ENCODE measurements at places on chromosomes 2 and 18.

DNA sequence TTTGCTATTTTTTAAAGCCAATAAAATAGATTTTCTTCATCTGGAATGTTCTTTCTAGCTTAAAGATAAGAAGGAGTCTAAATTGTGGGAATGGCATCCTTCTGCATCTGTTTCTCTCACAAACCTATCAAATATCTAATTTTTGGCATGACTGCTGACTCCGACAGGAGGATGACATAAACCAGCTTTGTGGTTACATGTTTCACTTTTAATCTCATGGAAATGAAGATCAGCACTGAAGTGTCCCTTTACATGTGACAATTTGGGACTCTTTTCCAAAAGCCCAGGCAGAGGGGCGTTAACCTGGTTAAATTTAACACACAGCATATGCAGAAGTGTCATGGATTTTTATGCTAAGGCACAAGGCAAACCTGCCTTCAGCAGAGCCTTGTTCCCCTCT is 694.7 kb downstream of the ARHGAP15 start:
- no peak for DNase-seq

GRCh38 chr2:9346885-9347284 is 76.4 kb downstream of the ITGB1BP1 start:
- no peak for DNase-seq

- no peak for DNase-seq
Observed at GRCh38 chr2:128396500-128396891, 77.8 kb upstream of the HS6ST1 start.

DNA sequence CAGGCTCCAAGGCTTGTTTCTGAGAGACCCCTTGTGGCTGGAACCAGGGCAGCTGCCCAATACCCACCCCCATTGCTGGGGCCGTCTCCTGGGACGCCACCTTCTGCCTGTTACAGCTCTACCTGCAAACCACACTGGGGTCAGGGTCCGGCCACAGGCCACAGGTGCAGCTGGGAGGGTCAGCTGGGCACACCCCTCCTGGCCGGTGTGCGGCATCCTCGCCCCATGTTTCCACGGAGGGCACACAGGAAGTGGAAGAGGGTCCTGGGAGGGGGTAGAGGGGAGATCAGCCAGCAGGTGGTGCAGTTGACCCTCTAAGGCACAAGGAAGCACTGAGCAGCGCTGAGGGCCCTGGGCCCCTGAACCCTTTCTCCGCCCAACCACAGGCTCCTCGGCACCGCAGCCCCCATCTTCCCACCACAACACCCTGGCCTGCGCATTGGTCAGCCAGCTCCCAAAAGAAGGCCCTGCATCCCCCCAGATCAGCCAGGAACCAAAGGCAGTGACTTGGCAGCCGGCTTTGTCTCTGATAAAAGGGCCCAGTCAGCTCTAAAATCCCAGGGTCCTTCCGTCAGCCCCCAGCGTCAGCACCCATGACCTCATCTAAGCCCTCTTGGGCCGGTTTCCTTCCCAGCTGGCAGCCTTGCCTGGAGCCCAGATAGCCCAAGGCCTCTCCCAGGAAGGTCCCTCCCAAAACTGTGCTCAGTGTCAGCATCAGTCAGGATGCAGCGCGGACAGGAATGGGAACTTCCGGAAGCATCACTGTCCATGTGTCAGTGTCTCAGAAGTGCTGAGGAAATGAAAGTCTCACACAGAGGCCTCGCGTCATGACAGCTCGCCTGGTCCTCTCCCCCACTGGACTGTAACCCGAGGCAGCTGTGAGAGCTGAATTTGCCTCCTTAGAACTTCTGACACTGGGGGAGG is 1.7 kb downstream of the ERFE start:
- no peak for DNase-seq

GRCh38 chr2:188251034-188251433 is 40.6 kb upstream of the GULP1 start:
- no peak for DNase-seq

DNA sequence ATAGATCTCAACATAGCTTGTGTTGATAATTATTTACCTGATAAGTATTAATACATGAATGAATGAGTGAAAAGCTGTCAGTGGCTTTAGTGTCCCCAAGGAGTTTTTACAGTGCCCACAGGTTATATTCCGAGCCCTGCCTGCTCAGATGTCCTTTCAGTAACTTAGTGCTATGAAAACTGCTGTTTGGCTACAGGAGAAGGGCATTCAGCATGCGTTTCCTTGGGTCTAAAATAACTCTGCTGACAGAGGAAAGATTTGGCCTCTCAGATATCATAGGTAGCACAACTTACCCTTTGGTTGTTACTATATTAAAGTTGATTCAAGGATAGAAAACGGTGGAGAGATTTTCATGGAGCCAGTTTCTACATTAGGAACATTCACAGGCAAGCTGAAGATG is 241.0 kb downstream of the ETAA1 start:
- DNase-seq = no peak

DNA sequence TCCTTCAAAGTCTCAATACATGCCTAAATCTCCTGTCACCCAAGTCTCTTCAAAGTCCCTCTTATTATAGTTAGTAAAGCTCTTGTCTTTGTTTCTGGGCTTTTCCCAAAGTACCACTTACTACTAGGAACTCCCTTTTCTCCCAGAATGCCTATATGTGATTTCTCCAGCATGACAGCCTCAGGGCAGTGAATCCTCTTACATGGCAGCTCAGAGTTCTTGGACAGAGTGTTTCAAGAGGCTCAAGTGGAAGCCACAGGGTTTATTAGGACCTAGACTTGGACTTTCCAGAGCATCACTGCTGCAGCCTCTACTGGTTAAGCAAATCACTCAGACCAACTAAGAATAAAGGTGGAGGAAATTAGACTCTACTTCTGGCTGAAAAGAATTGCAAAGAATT is 98.9 kb downstream of the CSRNP3 start:
- DNase-seq = no peak

- no peak for DNase-seq
Observed at GRCh38 chr2:171652416-171652785, 34.9 kb upstream of the DYNC1I2 start.

DNA sequence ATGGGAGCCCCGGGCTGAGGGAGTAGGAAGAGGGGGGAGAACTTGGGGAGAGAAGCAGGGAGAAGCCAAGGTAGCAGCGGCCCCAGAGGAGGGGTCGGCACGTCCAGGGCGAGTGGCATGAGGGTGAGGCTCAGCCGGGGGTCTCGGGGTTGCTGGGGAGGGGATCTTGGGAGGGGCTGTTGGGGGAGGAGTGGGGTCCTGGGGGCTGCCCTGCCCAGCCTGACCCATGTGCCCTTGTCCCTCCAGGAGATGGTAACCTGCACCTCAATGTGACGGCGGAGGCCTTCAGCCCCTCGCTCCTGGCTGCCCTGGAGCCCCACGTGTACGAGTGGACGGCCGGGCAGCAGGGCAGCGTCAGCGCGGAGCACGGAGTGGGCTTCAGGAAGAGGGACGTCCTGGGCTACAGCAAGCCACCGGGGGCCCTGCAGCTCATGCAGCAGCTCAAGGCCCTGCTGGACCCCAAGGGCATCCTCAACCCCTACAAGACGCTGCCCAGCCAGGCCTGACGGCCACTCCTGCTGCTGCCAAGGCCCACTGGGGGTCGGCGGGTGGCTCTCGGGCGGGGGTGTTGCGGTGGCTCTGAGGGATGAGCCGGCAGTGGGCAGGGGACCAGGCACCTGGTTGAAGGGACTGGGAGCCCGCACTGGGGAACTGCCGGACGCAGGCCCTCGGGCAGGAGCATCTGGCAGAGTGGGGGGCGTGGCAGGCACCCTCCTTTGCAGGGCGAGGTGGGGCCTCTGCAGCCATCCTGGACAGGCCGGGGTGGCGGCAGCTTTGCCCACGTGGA is 9.0 kb upstream of the GAL3ST2 start:
- DNase-seq = no peak

DNA sequence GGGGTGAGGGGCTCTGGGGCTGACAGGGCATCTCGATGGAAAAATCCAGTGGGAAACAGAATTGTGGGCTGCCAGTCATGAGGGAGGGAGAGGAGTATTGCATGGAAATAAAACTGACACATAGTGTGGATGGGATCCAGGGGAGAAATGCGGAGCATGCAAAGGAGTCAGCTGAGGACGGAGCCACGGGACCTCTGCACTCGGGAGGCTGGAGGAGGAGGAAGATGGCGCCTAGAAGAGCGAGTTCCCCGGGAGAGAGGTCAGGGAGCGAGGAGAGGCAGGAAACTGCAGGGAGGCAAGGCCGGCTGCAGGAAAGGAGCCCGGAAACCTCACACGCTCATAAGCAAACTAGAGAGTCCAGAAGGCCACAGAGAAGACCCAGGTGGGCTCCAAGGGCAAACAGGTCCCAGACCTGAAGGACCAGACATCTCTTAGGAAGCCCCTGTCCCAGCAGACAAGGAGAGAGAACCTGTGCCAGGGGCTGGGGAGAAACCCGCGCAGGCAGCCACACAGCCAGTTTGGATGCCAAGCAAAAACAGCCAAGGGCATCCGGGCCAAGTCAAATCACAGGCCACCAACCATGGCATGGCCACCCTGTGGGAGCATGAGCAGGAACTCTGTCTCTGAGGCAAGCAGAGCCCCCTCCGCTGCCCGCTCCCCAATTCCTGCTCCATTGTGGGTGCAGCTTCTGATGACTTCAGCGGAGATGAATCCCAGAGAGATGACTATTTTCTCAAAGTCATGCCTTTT is 218.8 kb upstream of the ID2 start:
- DNase-seq = no peak

DNA sequence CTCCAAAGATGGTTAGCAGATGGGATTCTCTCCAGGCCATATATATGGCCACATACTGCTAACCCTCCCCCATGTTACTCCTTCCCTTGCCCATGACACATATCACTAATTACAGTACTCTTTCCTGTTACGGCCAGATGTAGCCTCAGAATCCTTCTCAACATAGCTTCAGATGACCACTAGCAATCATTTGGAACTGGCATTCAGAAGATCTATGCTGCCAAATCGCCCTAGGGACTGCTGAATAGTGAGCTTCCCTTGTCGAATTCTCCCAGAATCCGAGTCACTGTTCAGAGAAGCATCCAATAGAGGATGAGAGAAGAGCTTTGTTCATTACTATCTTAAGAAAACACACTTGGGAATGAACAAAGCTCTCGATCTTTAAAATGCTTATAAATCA is 121.2 kb upstream of the TANK start:
- DNase-seq = no peak

Measured in stimulated activated CD4-positive, alpha-beta T cell treated with anti-CD3 and anti-CD28 coated beads, Interleukin-15, amount 100 ng/mL, for 1 hour (primary cell).